ENCODE measurements at places on chromosomes 7 and 10.

DNA sequence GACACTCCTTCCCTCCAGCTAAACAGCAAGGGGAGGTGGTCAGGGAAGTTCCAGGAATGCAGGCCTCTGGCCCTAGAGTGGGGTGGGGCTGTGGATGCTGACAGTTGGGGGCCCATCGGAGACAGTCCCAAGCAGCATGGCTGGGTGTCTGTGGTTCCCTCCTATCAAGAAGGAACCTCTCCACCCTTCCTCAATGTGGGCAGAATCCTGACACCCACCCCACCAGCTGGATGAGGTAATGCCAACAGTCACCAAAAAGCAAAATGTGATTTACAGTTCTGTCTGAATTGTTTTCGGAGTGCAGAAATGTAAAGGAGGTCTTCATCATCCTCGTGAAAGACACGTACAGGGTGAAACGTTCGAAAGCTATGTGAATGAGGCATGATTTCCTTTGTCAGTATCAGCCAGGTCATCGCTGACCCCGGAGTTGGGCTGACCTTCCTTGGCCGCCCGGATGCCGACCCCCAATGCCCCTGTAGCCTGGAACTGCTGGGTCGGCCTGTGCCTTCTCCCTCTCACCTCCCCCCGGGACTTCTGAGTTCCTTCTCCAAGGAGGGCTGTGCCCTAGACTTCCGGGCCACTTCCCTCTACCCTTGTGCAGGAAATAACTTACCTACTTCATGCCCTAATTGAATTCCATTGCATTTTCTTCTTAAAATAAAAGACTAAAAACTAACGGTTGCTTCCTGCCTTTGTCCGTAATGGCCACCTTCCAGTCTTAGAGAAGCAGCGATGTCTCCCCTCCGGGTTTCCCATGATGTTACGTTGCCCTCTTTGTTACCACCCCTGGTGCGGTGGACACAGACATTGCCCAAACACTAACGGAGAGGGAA, 24.5 kb downstream of the FOXK1 start:
- no peak for DNase-seq

DNA sequence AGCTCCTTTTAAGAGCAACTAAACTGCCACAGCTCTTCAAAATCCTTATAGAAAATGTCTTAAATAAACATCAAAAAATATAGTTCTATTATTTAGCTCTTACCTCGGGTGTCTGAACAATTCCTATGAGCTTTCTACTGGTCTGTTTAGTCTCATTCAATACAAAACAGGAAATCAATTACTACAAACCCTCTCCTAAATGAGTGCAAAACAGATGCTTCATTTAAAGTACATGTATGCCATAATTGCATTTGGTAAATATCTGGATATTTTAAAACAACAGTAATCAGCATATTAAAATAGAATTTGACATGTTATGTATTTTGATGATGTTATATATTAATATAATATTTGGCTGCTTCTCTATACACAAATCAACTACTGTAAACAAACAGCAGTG, 38.5 kb upstream of the MTPN start:
- DNase-seq, result no peak

- DNase-seq, result no peak
Measured at GRCh38 chr10:50592961-50593418, 30.8 kb downstream of the SGMS1 start.

DNA sequence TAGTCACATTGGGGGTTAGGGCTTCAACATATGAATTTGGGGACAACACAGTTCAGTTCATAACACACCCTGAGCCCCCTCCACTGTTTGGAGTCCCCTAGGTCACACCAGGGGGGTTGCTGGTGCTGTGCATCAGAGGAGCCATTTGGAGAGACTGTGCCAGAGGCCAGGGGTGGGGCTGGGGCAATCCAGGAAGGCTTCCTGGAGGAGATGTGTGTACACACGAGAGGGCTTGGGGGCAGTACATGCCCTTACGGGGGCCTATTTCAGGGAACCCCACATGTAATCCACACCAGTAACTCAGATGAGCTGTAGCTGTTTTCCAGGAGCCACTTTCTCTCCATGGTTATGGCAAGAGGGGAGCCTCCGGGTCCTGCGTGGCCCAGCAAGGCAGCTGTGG, 151.7 kb downstream of the GRK5 start:
- no peak for DNase-seq

DNA sequence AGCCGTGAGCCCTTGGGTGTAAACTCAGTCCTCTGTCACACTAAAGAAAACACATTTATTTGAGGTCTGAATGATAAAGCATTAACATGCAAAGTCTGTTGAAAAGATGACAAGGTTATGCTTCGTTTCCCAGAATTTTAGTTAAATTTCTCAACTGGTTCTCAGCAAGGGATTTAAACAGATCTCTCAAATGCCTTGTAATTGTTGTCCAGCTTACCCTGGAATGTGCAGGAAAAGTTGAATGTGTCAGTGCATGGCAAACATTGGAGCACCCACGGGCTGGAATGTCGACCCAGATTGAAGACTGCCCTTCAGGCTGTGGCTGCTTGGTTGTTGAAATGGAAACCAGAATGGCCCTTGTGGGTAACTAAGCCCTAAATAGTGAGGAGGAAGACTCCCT, 191.8 kb downstream of the TRIL start:
- DNase-seq, result no peak

- no peak for DNase-seq
Measured at GRCh38 chr7:77649716-77650349, 46.4 kb upstream of the RSBN1L start.

DNA sequence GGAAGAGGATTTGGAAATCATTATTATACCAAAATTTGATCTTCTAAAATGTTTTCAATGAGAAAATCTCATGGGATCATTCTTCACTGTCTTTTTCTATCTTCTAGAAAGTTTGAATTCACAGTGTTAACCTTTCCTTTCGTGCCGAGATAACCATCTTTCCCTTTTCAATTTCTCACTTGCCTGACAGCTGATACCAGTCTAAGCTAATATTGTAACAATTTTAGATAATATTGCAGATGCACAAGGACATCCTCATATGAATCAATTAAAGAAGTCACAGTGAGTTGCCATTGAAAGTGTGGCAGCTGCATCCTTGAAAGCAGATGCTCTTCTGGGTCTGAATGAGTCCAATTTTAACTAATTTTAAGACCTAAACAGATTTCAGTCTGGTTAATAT, 139.6 kb upstream of the LRGUK start:
- no peak for DNase-seq

Measured in cerebellar nuclear complex (tissue), 1 donor.